Fibroblast of skin of left biceps (primary cell): ENCODE measurements at places on chromosomes 4 and X.

DNA sequence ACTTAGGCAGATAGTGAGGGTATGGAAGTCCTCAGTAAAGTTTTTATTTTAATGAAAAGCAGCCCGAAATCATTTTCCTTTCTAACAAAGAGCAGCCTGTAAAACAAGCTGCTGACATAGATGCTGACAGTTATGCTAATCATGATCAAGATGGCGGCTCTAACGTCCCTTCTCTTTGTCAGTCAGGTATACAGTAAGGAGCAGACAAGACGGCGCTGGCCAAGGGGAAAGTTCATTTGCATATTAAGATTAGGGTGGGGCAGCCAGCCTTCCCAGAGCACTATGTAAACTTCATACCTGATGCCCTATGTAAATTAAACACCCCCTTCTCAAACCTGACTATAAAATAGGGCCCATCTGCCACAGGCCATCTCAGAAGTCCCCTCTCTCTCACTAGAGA lies 76.9 kb downstream of the MAGEB10 start:
- no peak for DNase-seq

GRCh38 chr4:7513671-7514070 lies 78.9 kb upstream of the PSAPL1 start:
- DNase-seq: peak; percentile 16

DNA sequence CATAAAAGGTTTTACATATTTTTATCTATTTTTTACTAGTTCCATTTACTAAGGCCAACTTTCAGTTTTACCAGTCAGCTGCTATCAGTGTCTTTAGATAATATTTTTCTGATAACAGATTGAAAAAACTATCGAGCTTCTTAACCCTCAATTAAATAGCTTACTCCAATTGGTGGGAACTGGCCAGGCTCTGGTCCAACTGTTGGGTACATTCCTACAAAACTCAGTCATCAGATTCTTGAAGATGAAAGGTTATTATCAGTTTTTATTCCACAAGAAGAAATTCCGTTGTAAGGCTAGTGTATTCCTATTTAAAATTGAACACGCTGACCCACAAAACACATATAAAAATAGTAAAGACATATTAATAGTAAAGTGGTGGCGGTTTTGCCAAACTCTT lies 346.2 kb downstream of the MAPK10 start:
- peak; percentile 26 for DNase-seq

DNA sequence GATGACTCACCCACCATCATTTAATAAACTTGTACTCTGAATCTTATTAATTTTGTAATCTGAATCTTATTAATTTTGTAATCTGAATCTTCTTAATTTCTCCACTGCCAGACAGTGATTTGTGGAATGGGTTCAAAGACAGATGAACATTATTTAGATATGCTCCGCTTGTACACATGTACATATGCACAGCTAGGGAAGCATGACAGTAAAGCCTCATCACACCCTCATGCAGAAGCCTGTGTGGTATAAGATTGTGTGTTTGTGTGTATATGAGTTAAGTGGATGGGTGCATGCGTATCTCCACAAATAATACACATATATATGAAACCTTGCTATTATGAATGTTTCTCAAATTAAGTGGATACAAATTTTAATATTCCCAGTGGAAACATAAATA lies 318.5 kb upstream of the SFRP2 start:
- DNase-seq: no peak

DNA sequence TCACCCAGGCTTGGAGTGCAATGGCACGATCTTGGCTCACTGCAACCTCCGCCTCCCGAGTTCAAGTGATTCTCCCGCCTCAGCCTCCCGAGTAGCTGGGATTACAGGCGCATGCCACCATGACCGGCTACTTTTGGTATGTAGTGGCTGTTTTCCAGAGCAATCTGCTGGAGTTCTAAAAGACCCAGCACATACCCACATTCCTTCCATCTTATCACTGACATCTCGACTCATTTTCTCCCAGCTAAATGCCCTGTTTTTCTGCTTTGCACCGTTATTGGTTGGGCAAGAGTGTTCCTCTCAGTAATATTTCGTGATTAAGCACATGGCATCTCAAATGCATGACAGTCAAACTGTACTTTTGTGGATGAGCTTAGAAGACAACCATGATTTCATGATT lies 53.7 kb downstream of the PRKX start:
- DNase-seq: no peak
